ENCODE measurements at places on chromosomes 16 and 17.

DNA sequence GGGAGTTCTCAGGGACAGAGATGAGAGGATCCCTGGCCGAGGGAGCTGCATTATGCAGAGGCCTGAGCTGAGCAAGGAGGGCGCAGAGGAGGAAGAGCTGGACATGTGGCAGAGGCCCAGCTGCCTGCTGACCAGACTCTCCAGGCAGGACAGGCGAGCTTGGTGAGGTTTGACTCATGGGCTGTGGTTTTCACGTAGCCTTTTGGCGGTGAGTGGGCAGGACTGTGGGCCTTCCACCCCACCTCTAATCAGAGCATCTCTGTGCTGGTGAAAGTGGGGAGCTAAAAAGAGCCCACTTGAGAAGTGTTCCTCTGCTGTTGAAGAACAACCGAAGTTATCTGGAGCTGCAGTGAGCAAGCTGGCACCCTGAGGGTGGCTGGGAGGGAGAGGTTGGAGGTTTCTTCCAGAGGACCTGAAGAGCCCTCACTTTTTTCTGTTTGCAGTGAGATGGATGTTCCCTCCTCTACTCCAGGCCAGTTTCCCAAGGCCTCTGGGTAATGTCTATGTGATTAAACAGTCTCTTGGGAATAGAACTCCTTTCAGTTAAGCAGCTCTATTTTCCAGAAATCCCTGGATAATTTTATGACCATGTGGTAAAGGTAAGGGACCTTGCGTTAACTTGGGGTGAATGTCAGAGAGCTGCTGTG, 11.9 kb downstream of the EPN2 start:
- DNase-seq, result no peak

GRCh38 chr17:2898255-2898926, 102.2 kb downstream of the RAP1GAP2 start:
- no peak for DNase-seq

GRCh38 chr17:1870592-1870991, 40.8 kb downstream of the RPA1 start:
- DNase-seq, result no peak

- DNase-seq, result no peak
Measured at GRCh38 chr17:40319651-40320540, 10.9 kb downstream of the RARA start.

GRCh38 chr17:43392397-43392796, 6.4 kb upstream of the ARL4D start:
- DNase-seq, result no peak

GRCh38 chr17:45351831-45352230, 35.0 kb upstream of the MAP3K14 start:
- DNase-seq, result no peak

- no peak for DNase-seq
Measured at GRCh38 chr17:79188048-79188447, 113.4 kb downstream of the ENGASE start.

GRCh38 chr16:81624760-81625543, 154.1 kb upstream of the PLCG2 start:
- no peak for DNase-seq

DNA sequence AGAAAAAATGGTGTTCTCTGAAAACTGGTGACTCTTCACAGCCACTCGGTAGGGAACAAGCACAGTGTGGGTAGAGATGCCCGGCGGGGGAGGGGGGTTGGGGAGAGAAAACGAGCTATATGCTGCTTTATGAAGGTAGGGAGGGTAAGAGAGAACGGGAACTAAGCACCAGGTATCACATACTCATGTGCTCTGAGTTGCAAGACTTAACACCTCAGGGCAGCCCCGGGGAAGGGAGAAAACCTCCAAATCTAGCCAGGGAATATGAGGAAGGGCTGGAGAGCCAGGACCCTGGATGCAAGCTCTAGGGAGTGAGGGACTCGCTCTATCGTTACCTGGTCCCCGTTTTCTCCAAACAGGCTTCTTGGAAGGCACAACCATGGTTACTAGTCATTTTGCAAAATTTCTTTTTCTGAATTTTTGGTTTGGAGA, 35.3 kb downstream of the HIC1 start:
- DNase-seq, result no peak

- no peak for DNase-seq
Measured at GRCh38 chr17:75812096-75813013, 27.7 kb downstream of the UNK start.

- no peak for DNase-seq
Measured at GRCh38 chr17:12098568-12098967, 77.9 kb downstream of the MAP2K4 start.

GRCh38 chr17:51189628-51190027, 23.4 kb downstream of the NME2 start:
- no peak for DNase-seq

DNA sequence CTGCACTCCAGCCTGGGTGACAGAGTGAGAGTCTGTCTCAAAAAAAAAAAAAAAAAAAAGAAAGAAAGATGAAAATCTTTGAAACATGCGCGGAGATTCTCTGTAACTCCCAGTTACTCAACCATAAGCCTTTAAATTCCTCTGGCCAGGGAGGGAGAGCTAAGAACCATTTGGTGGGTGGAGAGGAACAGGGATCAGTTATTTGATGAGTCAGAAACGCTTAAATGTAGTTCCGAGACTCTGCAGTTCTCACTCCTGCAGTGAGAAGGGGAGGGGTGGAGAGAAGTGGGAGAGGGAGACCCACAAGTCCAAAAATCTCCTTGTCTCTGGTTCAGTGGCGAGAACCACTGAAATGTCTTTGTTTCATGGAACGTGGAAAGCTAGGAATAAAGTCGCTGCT, 266.7 kb downstream of the SOX9 start:
- no peak for DNase-seq

DNA sequence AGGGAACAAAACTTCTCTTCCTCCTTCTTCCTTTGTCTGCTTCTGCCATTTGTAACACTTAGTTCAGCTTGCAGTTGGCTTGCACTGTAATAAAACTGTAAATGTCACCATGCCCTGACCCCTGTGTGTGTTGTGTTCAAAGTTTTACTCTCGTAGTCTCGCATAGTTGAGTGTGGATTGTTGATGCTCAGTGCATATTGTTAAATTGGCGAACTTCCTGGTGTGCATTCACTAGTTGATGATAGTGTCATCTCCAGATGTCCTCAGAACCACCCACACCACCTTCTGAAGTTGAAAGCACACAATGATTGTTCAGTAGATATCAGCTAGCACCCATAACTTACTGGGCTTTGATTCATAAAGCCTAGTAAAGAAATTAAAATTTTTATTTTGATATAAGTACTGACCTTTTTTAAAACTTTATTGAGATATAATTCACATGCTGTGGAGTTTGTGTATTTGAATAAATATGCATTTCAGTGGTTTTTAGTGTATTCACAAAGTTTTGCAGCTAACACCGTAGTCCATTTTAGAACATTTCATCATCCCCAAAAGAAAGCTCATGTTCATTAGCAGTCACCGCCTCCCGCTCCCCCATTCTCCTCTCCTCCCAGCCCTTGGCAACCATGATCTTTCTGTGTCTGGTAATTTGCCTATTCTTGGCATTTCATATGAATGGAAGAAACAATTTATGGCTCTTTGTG, 25.0 kb downstream of the USP10 start:
- DNase-seq, result no peak

- no peak for DNase-seq
Measured at GRCh38 chr17:78734793-78735641, 47.1 kb downstream of the CYTH1 start.

GRCh38 chr16:48340054-48340453, 45.2 kb downstream of the SIAH1 start:
- DNase-seq, result no peak

GRCh38 chr17:42526031-42526444, 10.0 kb upstream of the NAGLU start:
- DNase-seq, result no peak

DNA sequence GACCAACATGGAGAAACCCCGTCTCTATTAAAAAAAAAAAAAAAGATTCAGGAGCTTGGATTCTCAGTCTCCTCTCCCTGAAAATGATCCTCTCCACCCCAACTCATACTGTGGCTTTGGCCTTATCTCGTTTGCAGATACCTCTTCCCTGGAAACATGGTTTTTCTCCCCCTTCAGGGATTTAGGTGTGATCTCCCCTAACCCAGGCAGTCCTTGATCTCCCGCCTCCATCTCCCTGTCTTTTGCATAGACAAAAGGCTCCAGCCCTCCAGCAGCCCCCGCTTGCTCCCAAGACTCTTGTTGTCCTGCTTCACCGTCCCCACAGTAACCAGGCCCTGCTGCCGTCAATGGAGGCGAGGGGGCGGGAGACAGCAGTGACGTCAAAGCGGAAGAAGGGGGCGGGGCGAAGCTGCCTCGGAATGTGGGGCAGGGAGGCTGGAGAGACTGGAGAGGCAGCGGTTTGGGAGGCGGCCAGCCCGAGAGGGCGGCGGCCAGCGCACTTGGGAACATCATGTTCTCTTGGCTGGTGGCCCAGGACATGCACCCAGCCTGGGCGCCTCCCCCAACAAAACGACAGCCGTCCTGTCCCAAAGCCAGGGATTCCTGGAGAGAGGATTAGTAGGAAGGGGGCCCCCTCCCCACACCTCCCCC, 1.9 kb upstream of the PER1 start:
- no peak for DNase-seq

DNA sequence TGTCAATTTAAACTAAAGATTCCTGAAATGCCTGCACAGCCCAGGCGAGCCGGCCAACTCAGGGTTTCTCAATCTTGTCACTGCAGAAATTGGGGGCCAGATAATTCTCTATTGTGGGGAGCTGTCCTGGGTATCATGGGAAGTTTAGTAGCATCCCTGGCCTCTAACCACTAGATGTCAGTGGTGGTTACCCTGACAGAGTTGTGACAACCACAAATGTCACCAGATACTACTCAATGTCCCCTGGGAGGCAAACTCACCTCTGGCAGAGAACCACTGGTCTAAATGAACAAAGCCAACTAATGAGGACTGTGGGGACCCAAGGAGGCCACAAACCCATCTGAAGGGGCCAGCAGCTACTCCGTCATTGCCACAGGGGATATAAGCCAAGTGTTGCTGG, 90.9 kb downstream of the MYH11 start:
- DNase-seq, result no peak

GRCh38 chr16:10942352-10943063, at the start of gene DEXI:
Gene DEXI, minus strand, starts transcription at chr16:10942468. Its CDS starts 463 bp downstream, at chr16:10942005.
- peak; percentile 43 for DNase-seq

DNA sequence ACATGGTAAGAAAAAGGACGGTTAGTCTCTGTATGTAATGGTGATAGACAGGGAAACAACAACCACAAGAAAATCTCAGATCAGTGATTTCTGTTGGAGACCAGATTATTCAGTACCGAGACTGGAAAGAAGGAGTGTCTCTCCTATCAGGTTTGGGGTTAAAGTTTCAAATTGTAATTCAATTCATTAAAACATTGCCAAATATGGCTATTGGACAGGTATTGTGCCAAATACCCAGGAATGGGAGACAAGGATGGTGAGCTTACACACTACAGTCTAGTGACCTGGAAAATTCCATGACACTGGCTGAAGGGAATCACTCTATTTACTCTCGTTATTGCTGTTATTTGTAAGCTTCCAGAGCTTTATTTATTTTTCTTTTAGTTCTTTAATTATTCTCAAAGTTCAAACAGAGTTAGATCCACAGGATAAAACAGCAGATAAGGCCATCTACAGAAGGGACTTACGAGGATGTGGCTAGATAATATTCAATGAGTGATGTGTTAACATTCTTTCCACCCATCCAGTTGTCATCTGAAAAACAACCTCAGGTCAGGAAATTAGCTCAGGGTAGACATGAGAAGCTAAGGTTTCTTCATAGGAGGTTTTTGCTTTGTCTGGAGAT, 25.1 kb upstream of the MMD start:
- DNase-seq, result no peak

DNA sequence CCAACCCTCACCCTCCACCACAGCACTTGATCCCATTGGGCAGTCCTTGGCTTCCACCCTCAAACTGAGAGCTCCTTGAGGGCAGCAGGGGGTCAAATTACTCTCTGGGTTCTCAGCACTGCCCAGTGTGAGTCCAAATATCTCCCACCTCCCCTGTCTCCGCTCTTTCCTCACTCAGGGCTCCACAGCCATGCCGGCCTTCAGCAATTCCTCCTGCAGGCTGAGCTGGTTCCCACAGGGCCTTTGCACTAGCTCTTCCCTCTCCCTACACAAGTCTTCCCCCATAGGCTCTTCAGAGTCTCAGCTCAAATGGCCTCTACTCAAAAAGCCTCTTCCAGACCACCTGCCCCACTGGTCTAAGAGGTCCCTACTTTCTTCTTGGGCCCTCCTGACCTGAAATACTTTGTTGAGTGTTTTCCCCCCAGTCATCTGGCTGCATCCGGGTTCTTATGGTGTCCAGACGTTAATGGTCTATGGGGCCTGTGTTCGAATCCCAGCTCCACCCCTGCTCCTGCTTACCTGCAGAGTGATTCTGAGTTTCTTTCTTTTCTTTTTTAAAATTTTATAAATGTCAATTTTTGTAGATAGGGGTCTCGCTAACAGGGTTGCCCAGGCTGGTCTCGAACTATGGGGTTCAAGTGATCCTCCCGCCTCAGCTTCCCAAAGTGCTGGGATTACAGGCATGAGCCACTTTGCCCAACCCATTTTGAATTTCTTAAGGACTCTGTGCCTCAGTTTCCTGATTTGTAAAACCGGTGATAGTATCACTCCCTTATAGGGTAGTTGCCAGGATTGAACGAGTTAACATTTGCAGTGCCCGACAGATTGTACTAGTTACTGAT, 973 bp upstream of the IL4R start:
- no peak for DNase-seq

DNA sequence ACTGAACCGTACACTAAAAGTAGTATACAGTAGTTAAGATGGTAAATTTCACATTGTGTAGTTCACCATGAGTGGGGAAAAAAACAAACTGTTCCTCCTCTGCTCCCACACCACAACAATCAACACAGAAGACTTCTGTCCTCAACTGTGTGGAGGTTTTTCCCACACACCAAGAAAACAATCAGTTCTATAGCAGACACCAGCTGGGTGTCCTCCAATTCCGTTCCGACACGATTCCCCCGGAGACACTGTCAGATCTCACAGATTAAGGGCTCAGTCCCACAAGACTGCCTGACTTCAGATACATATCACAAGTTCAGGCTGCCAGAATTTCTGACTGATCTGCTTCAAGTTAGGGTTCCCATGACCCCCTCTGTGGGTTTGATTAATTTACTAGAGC, 31.8 kb downstream of the BBS2 start:
- no peak for DNase-seq

DNA sequence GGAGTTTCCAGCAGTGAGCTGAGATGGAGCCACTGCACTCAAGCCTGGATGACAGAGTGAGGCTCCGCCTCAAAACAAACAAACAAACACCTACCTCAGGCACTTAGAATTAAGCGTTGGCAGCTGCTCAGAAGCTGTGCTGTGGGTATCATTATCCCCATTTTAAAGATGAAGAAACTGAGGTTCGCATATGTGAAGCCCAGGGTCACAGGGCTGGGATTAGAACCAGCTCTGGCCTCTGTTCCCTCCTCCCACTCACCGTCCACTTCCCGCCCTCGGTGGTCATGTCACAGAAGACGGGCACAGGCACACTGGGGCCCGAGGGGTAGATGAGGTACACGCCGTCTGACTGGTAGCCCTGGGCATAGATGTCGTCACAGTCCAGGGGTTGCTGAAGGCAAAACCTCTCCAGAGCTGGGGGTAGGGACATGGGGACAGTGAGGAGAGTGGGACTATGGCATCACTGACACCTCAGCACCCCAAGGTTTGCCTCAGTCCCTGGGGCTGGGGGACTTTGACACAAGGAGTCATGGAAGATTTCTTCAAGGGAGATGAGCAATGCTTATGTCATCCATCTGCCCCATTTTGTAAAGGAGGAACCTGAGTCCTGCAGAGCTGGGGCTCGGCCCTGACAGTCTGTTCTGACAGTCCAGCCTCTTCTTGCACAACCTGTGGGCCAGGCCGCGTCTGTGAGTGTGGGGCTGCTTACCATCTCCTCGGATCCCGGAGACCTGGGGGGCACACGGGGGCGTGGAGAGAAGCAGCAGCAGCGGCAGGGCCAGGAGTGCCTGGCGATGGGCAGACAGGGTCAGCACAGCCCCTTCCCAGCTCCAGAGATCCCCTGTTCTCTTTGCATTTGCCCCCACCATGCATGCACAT, 700 bp downstream of the MFAP4 start:
- no peak for DNase-seq

Data from NCI-H2081 treated with DMSO at 0.1 percent for 48 hours (cell line).